ENCODE measurements at places on chromosomes 1 and 21.

DNA sequence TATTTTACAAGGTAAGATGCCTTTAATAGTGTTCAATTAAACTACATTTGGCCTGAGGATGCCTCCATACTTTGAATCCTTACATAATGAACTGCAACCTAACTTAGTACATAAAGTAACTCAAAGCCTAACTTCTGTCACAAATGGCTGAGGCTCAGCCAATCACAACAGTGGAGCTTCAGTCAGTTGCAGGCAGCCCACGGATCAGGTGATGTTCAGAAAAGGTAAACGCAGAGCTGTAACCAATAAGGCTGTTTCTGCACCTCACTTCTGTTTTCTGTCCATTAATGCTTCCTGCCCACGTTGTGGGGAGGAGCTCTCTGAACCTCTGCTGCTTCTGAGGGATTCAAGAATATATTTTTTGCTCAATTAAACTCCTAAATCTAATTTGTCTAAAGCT, 94.8 kb upstream of the KIAA0040 start:
- no peak for DNase-seq

GRCh38 chr1:88877382-88877825, 14.0 kb downstream of the GTF2B start:
- no peak for DNase-seq

GRCh38 chr1:21277180-21277579, 13.1 kb downstream of the ECE1 start:
- DNase-seq, result no peak

- no peak for DNase-seq
Measured at GRCh38 chr1:98417820-98418219, 243.7 kb upstream of the SNX7 start.

DNA sequence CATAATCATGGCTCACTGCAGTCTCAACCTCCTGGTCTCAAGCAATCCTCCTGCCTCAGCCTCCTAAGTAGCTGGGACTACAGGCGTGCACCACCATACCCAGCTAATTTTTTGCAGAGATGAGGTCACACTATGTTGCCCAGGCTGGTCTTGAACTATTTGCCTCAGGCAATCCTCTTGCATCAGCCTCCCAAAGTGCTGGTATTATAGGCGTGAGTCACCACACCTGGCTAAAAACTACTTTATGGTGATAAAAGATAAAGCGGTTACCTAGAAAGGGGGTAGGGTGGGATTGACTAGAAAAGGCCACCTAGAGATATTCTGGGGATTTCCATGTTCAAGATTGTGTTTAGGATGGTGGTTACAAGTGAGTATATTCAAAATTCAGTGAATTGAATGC, 5.0 kb downstream of the TSTD1 start:
- no peak for DNase-seq

- DNase-seq, result no peak
Measured at GRCh38 chr1:111733992-111734341, 5.2 kb downstream of the INKA2 start.

DNA sequence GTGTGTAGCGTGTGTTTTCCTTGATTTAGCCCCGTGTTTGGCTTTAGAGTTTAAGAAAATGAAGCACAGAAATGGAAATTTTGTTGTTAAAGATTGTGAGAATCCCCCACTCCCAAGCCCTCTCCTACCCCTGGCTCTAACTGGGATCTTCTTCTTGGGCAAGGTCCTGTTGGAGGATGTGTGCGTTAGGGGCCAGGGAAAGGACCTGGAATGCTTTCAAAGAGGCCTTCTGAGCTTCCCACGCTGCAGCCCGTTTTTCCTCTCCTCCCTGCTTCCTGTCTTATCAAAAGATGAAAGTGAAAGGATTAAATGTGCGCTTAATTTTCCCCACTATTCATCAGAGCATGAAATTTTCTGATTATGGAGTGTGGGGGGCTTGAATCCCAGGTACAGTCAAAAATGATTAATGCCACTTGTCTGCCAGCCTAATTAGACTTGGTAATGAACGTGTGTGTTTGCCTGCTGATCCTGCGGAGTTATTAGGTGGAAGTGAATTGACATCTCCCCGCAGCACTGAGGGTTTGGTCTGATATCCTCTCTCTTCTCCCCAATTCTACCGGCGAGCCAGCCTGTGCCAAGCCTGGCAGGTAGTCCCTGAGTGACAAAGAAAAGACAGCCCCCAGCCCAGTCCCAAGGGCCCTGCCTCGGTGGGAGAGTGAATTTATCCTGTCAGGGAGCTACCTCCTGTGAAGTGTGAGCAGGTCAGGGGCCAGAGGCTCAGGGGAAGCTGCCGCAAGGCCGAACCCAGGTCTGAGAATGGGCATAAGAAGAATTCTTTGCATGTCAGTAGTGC, 4.9 kb downstream of the RASSF5 start:
- DNase-seq, result no peak

GRCh38 chr21:29481641-29482040, 182.9 kb downstream of the BACH1 start:
- no peak for DNase-seq
